Stimulated activated CD8-positive, alpha-beta memory T cell treated with anti-CD3 and anti-CD28 coated beads, Interleukin-15, amount 100 ng/mL, for 1 hour (primary cell): ENCODE measurements at places on chromosomes 16 and 17.

- no peak for DNase-seq
Measured at GRCh38 chr16:80682421-80683070, 121.9 kb downstream of the CDYL2 start.

DNA sequence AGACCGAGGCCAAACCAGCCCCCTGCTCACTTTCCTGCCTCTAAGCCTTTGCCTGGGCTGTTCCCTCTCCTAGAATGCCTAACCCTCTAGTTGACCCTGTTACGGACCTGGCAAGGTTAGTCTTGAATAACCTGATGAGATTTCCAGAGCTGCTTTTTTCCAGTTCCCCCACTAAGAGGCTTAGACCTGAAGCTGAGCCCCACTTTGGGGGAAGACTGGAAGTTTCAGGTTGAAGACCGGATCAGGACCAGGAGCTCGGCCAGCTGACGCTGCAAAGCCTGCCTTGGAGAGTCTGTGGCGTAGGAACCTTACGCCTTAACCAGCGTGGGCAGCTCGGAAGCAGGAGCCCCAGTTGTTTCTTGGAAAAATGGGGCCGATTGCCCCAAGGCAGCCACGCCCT lies 129.8 kb downstream of the OR1D5 start:
- DNase-seq, result no peak

- no peak for DNase-seq
Measured at GRCh38 chr17:41823141-41823524, 10.3 kb downstream of the FKBP10 start.

GRCh38 chr16:64362193-64362592 lies 759.7 kb downstream of the CDH11 start:
- no peak for DNase-seq

GRCh38 chr16:4465977-4466779 lies 8.2 kb downstream of the NMRAL1 start:
- peak; percentile 39 for DNase-seq

DNA sequence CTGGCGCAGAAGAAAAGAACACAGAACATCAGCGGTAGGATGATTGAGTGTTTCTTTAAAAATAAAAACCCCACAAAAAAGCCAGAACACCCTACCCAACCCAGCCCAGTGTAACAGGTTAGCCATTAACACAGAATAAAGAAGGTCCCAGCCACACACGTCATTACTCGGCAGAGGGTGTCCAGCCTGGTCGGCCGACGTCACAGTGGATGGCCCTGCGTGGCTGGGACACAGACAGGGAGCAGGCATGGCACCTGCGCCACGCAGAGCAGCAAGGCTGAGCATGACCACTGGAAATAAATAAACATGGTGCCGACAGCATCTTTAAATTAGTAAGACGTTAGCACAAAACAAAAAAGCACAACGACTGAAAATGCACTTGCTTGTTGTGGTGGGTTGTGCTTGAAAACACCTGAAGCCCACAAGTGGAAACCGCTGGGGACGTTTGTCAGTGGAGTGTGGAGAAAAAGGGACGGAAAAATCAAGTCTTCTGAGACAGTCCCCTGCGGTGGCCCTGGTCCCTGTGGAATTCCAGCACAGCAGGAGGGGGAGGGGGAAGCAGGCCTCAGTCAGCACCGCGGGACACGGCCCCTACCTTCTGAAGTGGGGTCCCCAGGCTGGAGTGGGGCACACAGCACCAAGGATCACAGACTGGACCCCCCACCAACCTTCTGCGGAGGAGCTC lies 39.2 kb downstream of the SLC7A5 start:
- DNase-seq, result no peak

- DNase-seq, result no peak
Measured at GRCh38 chr17:19295473-19296135, 58.4 kb downstream of the EPN2 start.

GRCh38 chr16:27717726-27718125 lies 167.8 kb downstream of the KATNIP start:
- no peak for DNase-seq

GRCh38 chr17:2814049-2814448 lies 17.8 kb downstream of the RAP1GAP2 start:
- no peak for DNase-seq

- no peak for DNase-seq
Measured at GRCh38 chr17:6455321-6455705, 11.1 kb downstream of the PIMREG start.

- no peak for DNase-seq
Measured at GRCh38 chr16:83586036-83586435, 221.7 kb upstream of the HSBP1 start.

- DNase-seq, result no peak
Measured at GRCh38 chr17:36837195-36837938, 99.9 kb upstream of the LHX1 start.

DNA sequence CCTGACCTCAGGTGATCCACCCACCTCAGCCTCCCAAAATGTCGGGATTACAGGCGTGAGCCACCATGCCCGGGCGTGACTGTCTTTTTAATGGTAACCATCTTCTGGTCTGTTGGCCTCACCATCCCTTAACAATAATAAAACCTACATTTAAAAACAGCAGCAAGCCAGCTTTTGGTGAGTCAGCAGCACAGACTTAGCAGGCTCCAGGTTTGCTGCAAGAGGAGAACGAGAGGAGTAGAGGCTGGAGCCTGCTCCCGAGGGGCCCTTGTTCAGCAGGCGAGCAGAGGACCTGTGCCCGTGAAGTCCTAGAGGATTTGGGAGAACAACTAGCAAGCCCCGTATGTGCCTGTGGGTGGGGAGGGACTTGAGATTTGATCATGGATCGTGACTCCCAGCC lies 35.7 kb downstream of the MYH13 start:
- no peak for DNase-seq

- DNase-seq, result peak; percentile 12
Measured at GRCh38 chr17:67689534-67690177, 28.1 kb upstream of the NOL11 start.

DNA sequence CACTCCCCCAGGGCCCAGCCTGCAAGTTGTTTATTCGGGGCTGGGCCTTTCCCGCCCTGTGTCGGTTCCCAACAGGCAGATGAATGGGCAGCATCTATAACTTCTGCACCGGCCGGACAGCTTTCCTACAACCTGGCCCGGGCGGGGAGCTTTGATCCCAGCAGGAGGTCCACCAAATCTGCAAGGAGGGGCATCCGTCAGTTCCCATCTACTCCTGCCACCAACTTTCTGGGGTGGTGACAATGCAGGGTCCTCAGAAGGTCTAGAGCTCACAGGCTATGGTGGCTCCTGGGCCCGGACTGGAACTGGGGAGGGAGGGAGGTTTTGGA lies 211.9 kb downstream of the NTN1 start:
- DNase-seq, result no peak

GRCh38 chr17:27535178-27535928 lies 79.1 kb downstream of the KSR1 start:
- no peak for DNase-seq

DNA sequence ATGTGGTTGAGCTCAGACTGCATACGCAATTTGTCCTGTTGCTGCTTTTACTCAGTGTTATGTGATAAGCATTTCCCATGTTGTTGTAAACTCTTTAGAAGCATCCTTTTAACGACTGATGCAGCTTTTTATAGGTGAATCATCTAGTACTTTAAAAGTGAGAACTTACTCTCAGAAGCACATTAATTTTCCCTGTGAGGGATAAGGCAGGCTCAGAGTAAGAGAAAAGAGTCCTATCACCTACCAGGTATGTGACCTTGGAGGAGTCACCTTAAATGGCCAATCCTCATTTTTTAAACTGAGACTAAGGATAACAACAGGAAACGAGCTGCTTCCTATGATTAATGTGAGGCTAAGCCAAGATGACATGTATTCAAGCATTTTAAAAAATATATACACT lies 34.4 kb upstream of the GAN start:
- no peak for DNase-seq

GRCh38 chr16:75078886-75079285 lies 37.7 kb downstream of the LDHD start:
- no peak for DNase-seq

DNA sequence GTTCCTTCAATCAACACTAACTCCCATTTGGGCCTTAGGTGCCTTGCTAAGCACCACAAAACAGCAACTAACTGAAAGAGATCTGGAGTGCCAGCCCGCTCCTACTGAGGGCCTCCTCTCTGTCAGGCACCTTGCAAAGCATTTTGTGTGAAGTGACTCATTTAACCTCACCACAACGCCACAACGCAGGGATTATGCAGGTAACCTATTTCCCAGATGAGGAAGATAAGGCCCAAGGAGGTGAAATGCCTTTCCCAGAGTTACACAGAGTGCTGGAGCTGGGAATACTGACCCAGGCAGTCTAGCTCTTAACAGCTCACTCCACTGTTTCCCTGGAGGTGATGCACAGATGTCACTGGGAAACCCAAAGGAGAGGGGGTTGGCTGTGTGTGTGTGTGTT lies 32.8 kb downstream of the DRC3 start:
- no peak for DNase-seq
